EH (cell line): ENCODE measurements at places on chromosomes 5 and 9.

DNA sequence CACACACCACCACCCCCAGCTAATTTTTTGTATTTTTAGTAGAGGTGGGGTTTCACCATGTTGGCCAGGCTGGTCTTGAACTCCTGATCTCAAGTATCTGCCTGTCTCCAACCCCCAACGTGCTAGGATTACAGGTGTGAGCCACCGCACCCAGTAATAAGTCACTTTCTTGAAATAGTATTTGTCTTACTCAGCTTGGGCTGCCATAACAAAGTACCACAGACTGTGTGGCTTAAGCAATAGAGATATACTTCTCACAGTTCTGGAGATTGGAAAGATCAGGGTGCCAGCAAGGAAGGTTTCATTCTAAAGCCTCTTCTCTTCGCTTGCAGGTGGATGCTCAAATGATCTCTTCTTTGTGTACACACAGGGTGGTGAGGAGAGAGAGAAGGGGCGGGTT lies 99.8 kb downstream of the ARRDC3 start:
- DNase-seq, result no peak

DNA sequence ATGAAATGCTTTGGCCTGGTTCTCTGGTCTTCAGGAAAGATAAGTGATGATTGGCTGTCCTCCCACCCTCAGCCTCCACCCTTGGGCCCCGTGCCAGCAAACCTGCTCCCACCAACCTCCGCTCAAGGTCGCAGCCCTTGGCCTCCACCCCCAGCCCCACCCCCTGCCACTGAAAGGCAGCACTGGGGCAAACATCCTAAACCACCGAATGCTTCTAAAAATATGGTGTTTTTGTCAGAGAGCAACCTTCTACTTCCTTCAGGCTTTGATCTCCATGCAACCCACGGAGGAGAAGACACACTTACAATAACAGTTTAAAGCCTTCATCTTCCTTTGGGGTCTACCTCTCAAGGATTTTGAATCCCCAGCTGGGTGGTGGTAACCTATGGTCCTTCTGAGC lies 24.0 kb upstream of the TCF7 start:
- DNase-seq, result no peak

- peak; percentile 33 for DNase-seq
Observed at GRCh38 chr5:14665101-14665822, 744 bp downstream of the OTULIN start.

GRCh38 chr5:147805030-147805454 lies 22.5 kb upstream of the JAKMIP2 start:
- DNase-seq, result no peak

- peak; percentile 78 for DNase-seq
Observed at GRCh38 chr5:150350524-150351344, 6.8 kb upstream of the TCOF1 start.

DNA sequence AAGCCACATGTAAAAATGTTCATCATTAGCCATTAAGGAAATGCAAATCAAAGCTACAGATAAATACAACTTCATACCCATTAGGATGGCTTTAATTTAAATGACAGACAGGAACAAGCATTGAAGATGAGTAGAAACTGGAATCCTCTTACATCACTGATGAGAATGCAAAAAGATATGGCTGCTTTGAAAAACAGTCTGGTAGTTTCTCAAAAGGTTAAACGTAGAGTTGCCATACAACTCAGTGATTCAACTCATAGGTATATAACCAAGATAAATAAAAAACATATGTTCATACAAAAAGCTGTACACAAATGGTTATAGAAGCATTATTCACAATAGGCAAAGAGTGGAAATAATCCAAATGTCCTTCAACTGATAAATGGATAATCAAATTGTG lies 228.8 kb upstream of the ZNF462 start:
- no peak for DNase-seq

- no peak for DNase-seq
Observed at GRCh38 chr5:111756581-111757354, at the start of gene NREP. TSS of gene NREP (minus strand) at chr5:111757194. CDS start at chr5:111755772, 1,422 bp downstream.

GRCh38 chr9:114155263-114155994 lies at the start of gene COL27A1:
TSS of gene COL27A1 (plus strand) at chr9:114155537. CDS start at chr9:114155951, 414 bp downstream.
- peak; percentile 85 for DNase-seq

DNA sequence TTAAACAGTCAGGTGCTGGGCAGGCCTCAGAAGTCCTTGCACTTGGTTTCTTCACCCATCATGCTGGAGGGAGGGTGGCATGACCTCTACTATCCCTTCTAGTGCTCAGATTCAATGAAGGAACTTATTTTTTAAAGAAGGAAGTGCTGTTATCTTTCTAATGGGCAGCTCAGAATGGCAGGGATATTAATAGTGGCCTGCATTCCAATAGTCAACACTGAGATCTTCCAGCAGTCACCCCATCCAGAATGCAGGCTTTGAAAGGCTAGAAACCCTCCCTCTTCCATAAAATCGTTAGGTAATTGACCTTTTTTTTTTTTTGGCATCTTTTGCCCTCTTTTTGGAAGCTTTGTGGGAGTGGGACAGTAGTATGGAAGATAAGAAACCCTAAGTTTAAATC lies 325.0 kb downstream of the ARRDC3 start:
- DNase-seq, result no peak

- DNase-seq, result no peak
Observed at GRCh38 chr5:8615142-8615858, 746.4 kb downstream of the MTRR start.

GRCh38 chr5:113058706-113059226 lies 82.2 kb downstream of the DCP2 start:
- no peak for DNase-seq

- DNase-seq, result no peak
Observed at GRCh38 chr5:178314061-178314660, 81.6 kb upstream of the PHYKPL start.

DNA sequence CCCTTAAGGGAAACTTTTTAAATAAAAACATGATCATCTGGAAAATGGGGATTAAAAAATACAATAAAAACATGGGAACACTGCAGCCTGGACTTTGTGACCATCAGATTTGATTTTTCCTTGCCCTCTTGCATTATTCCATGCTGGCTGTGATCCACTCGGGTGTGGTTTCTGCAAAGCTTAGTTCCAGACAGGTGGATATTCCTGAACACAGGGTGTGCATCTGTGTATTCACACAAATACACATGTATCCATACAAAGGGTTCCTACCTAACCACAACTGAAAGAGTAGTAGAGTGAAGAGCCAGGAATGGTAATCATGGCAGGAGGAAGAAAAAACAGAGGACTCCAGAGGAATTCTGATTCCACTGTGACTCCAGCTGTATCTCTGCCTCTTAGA lies 178.2 kb downstream of the PAM start:
- no peak for DNase-seq

DNA sequence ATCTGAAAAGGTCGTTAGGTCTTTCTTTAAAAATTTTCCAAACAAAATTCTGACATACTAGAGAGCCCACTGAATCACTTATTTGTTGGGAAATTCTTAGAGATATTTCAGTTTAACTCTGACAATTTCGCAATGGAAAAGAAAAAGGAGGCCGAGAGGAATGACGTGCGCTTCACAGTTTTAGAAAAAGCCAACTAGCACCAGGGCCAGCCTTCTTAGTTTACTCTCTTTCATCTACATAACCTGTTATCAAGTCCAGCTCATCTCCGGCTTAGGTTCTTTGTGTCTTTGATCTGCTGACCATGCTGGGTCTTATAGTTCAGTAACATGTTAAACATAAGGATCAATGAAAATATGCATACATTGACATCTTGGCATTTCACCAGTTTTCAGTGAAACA lies 201.7 kb upstream of the TAS2R1 start:
- DNase-seq, result no peak

GRCh38 chr5:115532517-115532916 lies 12.1 kb downstream of the FEM1C start:
- peak; percentile 20 for DNase-seq

DNA sequence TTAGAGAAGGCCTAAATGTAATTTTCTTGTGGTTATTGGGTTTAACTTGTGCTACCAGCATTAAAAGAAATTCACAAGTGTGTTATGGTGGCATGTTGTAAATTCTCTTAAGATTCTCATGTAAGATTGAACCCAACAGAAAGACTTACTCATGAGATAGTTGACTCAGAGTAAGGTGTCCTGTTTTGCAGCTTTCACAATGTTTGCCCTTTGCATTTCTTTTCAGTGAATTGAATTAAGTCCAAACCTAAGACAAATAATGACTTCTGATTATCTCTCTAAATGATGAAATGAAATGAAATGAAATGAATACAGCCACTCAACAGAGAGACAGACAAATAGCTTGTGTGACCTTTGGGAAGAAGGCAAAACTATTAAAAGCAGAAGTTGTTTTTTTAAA lies 1696.9 kb upstream of the WWC1 start:
- DNase-seq, result no peak

- no peak for DNase-seq
Observed at GRCh38 chr9:132982458-132982857, 4.0 kb downstream of the GFI1B start.

DNA sequence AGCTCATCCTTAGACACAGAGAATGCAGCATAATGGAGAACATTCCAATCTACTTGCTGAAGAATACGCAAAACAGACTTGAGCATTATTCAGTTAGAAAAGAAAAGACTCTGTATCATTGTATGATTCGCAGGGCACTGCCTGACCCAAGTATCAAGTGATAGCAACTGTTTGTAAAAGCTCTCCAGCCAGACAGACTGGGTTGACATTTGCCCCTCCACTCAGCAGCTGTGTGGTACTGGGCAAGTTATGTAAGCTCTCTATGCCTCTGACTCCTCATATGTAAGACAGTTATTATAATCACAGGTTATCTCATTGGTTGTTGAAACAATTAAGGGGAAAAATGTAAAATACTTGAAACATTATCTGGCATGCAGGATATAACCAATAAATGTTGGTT lies 505.0 kb downstream of the ELAVL2 start:
- DNase-seq, result no peak

DNA sequence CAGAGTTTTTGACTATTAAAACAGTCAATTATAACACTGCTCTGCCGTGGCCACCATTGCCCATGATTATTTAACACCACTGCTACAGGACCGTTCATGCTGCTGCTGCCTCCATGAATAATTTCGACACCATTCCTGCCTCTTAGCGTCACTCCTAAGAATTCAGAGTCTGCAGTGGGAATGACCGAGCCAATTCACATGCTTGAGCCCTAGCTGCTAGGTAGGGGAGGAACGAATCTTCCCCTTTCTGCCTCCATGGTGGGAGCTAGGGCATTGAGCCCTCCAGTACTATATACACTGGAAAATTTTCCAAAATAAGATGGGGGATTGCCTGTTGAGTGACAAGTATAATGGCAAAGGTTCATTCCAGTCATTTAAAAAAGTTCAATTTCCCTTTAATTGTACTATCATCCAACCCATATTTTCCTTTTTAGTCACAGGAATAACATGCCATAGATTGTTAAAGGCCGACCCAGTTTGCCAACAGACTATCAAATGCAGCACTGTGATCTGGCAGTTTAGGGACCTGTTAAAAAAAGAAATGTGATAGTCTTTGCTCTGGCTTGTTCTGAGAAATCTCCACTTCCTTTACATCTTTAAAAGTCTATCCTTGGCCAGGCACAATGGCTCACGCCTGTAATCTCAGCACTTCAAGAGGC lies 13.5 kb upstream of the B4GALT1 start:
- DNase-seq, result peak; percentile 92

DNA sequence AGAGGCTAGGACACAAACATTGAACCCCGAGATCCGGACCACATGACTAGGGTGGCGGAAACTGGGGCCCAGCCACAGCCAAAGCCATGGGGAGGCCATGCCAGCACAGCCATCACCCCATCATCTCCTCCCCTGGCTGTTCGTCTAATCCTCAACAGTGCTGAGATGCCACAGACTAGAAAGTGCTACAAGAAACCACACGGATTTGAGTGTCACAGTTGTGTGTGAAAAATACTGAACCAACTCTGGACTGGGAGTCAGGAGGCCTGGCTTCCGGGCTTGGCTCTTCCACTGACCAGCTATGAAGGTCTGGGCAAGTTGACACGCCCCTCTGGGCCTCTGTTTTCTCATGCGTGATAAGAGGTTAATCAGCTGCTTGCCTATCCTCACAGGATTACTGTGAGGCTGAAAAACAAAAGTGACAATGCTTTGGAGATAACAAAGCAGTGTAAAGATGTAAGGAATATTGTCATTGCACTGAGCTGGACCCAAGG lies 38.8 kb upstream of the SHB start:
- no peak for DNase-seq

DNA sequence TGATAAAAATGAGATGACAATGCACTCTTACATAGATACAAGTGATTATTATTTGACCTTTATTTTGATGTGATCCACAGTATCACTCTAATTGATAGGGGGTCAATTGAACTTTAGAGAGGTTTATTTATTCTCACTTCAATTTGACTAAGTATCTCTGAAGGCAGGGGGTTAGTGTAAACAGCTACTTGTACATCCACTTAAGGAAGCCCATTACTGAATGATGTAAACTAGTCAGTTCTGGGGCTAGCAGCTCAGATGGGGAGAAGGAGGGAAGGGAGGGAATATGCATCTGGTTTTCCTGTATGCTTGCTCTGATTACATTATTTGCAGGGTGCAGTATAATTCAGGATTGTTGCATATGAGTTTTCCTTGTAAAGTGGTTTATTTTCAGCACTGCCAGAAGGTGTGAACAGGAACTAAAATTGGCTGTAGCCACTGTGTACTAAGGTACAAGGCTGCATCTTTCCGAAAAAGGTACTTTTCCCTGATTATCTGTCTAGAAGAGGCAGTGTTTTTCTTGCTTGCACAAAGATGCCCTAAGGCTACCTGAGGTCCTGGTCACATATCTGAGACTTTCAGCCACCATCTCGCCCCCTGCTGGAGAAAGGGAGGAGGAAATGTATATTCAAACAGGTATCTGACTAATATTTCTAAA lies 51.2 kb downstream of the MRPS27 start:
- peak; percentile 69 for DNase-seq

DNA sequence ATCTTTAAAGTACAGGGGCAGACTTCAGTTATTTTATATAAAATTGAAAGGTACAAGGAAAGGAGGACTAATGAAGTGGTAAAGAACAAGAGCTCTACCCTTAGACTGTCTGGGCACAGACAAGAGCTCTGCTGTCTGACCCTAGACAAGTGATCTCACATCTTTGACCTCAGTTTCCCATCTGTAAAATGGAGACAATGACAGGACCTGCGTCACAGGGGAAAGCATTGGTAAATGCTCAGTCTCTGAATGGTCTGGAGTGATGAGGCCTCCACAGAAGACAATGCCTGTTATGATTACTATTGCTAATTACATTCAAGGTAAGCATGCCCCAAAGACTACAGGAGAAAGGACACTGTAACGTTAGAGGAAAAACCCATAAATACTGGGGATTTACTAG lies 37.5 kb downstream of the ANKH start:
- DNase-seq, result no peak
